T-helper 2 cell (primary cell): ENCODE measurements at places on chromosomes 1 and 21.

DNA sequence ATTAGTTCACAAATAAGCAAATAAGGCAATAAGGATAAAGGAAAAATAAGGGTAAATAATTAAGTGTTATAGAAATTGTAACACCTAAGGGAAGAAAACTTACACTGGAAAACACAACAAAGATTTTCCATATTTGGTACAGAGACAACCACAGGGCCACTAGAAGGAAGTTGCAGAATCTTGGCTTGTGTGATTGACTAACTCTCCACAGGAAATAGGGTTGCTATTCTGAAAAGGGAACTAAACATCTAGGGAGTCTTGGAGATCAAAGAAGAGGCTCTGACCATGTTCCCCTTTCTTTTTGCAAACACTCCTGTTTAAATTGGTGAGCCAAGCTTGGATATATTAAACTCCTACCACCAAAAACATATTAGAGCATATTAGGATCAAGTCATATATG is 59.1 kb downstream of the APCS start:
- DNase-seq: no peak

- DNase-seq: no peak
These were observed 56.8 kb upstream of the LYST start for GRCh38 chr1:235923466-235924021.

- DNase-seq: no peak
These were observed 55.7 kb downstream of the IRF2BP2 start for GRCh38 chr1:234554218-234554697.

DNA sequence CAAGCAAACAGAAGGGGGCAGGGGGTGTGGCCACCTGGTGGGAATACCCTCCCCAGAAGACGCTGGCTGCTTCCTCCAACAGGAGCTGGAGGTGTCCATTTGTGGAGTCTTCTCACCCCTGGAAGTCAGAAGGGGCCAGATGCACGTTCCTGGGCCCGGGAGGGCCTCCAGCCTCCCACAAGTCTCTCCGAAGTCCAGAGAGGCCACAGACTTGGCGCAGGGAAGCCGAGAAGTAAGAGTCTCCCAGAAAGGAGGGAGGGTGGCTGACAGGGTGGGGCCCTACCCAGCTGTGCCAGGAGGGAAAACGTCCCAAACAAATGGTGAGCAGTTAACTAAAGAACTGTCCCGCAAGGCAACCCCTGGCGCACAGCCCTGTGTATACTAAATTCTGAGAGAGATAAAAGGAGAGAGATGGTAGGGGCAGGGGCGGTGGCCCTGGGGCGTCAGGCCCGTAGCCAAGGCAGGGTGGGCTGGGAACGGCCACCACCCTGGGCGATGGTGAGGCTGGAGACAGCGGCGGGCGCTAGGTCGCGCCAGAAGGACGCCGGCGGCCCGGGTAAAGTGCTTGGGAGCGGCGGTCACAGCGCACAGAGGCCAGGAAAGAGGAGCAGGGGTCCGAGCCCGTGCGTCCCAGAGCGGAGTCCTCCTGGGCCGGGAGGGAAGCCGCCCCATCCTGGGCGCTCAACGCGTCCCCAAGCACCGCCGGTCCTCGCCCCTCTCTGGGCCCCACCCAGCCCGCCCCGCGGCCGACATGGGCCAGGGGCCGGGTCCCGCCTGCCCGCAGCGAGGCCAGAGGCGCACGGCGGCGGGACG is 1.2 kb downstream of the CHD5 start:
- DNase-seq: no peak

GRCh38 chr1:197919346-197920066 is 2.3 kb downstream of the LHX9 start:
- DNase-seq: no peak

GRCh38 chr1:27821761-27822315 is 8.7 kb upstream of the PPP1R8 start:
- no peak for DNase-seq

GRCh38 chr1:117359561-117360289 is 7.5 kb upstream of the MAN1A2 start:
- no peak for DNase-seq
